ENCODE measurements at places on chromosomes 11 and 22.

DNA sequence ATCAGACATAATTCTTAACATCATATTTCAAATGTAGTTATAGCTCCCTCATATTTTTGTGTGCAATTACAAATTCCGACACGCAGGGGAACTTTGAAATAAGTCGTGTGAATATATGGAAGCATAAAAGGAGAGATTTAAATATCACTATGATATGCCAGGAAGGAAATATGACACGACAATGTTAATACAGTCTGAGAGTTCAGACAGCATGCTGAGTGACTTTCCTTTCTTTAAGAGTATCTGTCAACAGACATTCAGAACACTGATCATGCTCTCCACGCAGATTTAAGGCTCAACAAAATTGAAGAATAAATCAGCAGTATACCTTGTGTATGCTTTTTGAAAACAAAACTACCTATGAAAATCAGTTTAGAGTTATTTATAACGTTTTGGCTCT, 232.6 kb upstream of the CARD18 start:
- no peak for DNase-seq

DNA sequence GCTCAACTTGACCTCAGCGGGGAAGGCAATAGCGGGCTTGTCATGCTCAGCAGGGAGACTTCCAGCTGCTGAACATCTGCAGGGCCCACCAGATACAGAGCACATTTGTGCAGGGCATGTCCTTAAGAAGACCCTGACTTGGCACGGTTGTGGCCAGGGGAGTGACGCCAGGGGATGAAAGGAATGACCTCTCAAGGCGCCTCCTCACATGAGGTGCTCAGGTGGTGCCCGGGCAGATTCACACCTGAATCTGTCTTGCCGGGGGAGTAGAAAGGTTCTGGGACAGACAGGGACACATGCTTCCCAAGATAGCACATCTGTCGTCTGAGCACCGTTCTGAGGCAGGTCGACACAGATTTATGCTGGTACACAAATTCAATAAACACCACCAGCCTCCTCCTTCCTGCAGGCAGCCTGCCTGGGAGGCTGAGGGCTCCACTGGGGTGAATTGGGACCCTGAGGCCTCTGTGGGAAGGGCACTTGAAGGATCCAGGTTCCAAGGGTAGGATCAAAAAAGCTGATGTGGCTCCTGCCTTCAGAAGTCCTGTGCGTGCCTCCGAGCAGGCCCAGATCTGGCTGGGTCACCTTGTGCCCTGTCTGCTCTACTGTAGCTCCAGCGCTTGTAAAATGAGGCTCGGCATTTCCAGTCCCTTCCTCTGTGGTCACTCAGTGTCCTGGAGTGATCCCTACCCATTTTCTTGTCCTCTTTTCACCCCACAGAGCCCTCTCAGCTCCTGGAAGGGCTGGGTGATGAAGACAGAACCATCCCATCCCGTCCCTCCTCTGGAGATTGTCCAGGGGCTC, 49.6 kb upstream of the NECTIN1 start:
- no peak for DNase-seq

DNA sequence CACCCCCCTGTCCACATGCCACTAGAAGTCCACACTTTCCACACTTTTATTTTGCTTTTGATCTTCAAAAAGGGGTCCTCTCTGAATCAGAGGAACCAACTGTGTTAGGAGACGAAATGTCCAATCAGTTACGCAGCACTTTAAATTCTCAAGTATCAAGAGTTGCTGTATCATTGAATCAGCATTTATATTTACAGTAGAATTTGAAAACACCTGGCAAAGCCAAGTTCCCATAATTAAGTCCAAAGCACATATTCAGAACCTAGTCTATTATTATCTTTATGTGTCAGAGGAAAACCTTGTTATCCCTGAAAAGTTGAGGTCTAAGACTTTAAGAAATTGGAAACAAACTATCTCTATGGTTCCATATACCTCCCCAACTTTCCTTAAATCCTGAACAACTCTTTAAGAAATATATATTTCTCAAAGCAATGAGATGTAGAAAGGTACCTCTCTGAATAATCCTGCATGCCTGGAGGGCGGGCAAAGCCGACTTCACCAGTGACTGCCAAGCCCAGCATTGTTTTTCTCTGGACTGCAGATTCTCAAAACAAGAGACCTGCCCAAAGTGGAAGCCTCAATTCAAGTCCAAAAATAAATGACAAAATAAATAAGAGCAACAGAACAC, 75.9 kb upstream of the ARFGAP3 start:
- no peak for DNase-seq

DNA sequence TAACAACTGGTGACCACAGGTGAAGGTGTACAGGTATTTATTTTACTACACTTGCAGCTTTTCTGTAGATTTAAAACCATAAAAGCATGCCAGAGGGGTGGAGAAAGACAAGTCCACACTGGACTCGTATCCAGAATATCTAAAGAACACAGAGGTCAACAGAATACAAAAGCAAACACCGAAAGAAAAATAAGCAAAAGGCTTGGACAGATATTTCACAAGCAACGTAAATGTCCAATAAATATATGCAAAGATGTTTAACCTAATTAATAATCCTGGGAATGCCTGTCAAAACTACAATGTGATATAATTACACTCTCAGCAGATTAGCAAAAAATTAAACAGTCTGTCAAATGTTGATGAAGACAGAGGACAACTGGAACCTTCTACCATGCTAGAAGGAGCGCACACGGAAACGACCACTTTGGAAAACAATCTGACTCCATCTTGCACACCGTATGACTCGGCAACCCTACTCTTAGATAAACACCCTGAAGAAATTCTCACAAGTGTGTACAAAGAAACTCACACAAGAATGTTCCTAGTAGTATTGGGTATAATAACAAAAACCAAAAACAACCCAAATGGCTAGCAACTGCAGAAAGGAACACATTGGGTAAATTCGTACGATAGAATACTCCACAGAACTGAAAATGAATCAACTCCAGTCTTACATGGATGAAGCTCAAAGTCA, 27.2 kb downstream of the GNB1L start:
- DNase-seq: no peak

- DNase-seq: no peak
These were observed 569.3 kb downstream of the MIAT start for GRCh38 chr22:27226666-27227065.

DNA sequence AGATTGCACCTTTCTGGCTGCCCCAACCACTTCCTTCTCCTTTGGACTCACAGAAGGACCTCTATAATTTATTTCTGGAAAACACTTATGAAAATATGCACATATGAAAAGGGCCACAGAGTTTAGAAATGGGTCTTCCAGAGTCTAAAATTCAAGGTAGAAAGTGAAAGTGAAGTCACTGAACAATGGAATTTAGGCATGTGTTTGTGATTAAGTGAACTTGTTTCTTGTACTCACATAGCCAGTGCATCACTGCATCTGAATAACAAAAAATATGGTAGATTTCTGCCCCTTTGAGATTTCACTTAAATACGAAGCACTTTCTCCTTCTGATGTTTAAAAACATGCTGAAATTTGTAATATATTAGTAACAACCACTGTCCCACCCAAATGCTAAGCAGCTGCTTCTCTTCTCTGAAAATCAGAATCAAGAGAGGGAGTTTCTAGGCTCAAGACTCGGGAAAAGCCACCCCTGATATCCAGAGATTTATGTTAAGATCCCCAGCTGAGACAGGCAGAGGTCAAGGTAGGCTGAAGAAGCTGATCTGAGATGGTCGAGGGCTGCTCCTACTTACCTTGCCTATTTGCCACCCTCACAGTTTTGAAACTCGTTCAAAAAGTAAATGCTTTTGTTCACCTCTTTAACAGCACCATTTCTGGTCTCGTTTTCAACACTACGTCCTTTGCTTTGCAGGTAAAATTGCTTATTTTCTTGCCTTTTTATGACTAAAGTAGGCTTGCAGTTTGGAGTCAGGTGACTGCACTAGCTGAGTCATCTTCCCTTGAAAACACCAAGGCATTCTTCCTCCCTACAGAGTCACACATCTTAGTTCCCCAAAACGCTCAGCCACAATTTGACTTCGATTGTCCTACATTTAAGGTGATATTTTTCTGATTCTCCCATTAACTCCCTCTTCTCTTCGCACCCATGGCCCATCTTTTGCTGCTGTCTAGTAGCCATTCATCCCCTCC, at the start of gene XKR3:
TSS of gene XKR3 (minus strand) at position 696 of the 972 bp plus-strand sequence. CDS start 17,338 bp downstream, outside the sequence.
- DNase-seq: peak; percentile 8

- DNase-seq: no peak
These were observed 82.9 kb downstream of the KIRREL3 start for GRCh38 chr11:126917531-126918204.

DNA sequence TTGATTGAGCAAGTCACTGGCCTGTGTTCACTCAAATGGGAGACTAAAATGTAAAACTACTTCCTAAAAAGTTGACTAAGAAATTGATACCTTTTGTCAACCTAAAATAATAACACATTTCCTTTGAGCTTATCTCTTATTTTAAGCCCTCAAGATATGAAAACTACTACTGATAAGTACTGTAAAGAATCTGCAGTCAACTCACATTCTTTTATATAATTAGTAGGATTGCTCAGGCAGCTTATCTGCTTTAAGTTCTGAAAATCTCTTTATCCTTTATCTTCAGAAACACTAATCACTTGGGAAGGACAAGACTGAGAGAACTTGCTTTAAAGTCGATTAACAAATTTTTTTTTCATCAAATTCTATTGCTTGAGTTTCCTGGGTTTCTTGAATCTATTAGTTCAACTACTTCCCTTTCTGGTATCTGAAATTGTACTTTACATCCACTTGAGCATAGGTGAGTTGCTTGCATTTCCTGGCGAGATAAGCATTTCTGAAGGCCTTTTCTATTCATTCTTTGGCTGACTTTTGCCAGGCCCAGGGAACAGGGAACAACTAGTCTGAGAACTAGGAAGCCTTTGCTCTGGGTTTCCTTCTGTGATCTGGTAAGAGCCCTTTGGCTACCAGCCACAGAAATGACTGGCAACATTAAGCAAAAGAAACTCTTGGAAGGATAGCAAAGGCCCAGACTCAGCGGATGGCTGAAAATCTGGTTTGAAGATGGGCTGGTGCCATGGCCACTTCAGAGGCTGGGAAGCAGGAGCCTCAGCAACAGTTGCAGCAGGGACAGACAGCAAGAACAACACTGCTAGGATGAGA, 19.3 kb upstream of the CSRP3 start:
- DNase-seq: no peak

- DNase-seq: no peak
These were observed 11.3 kb upstream of the RHOD start for GRCh38 chr11:67045314-67045713.

- no peak for DNase-seq
These were observed 23.7 kb downstream of the MFNG start for GRCh38 chr22:37462436-37462835.

GRCh38 chr11:79209540-79210266, 231.1 kb downstream of the TENM4 start:
- no peak for DNase-seq

- DNase-seq: no peak
These were observed 966 bp upstream of the CASP12 start for GRCh38 chr11:104899226-104899625.

GRCh38 chr22:33682927-33683326, 237.3 kb downstream of the LARGE1 start:
- DNase-seq: no peak

DNA sequence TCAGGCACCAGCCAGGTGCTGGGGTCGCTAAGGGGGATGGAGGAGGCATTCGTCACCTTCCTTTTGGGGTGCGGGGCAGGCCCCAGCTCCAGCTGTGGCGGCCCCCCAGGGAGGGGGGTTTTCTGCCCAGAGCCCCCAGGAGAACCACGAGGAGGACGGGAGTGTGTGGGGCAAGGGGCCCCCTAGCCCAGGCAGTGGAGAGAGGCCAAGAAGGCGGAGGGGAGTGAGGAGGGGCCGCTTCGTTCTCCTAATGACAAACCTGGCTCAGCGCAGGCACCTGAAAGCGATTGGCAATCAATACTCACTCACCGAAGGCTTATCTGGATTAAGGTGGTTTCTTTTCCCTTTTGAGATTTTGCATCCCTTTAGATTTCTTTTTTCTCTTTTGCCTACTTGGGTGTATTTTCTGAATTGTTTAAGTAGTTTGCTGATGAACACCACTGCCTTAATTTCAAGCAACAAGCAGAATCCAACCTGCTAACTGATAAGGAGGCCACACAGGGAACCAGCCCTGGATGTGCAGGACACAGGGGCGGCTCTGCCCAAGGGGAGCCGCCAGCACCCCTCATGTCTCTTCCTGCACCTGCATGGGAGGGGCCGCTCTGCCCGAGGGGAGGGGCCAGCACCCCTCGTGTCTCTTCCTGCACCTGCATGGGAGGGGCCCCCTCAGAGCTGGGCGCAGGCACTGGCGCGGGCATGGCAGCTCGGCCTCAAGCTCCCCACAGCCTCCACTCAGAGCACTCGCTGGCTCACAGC, 122.3 kb downstream of the BRD1 start:
- DNase-seq: no peak

DNA sequence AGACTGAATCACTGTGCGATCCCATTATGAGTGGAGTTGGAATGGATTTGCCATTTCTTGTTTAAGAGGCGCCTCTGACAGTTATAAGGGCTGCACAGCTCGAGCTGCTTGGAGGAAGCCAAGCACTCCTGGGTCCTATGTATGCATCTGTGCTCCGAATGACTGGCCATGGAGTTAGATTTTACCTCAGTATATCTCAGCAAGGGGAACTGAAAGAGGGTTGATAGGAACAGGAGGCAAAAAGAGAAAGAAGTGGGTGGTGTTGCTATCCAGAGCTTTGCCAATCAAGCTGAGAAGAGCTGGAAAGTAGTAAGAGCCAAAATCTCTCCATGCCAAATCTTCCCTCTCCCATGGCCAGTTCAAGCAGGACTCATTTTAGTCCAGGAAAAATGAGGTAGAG, 632.0 kb upstream of the KIRREL3 start:
- DNase-seq: no peak

GRCh38 chr11:88324562-88325345, 12.8 kb downstream of the CTSC start:
- DNase-seq: no peak

GRCh38 chr11:33863418-33864172, 28.3 kb downstream of the LMO2 start:
- no peak for DNase-seq

DNA sequence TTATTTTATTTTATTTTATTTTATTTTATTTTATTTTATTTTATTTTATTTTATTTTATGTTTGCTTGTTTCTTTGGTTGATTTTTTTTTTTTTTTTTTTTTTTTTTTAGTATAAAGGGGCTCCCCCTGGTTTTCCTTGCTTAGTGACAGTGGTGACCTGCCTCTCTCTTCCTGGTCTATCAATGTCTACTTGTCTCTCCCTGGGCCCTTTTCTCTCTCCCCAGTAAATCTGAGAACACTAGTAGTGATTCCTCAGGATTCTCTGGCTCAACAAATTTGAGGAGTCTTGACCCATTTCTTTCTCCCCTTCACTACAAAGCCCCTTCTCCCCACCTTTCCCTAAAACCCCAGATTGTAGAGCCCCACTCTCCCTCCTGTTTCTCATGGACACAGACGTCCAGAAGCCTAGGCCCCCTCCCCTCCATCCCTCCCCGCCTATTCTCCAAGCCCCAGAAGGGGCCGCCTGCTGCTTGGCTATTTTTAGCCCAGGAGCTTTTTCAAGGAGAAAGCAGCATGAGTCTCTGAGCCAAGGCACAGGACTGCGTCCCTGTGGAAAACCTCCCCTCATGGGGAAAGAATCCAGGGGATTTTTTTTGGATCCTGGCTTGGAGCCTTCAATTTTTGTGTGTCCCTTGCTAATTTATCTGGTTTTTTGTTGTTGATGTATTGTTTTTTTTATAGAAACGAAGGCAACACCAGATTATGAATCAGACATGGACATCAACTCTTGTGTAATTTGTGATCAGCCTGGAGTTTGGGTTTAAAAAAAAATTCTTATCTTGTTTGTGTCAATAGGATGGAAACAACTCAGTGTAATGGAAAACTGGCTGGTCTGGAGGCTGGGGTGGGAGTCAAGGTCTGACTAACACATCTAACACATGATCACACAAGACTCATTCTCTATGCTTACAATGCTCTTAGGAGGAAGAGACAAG, 17.5 kb upstream of the ACCSL start:
- DNase-seq: no peak

Data from CD4-positive, alpha-beta T cell treated with Interleukin-2 at 100 ng/mL for 4 hours (primary cell).